ENCODE measurements at places on chromosomes 1 and 21.
A peak's percentile ranks its signal among the peaks of the same experiment; 100 is the strongest.

DNA sequence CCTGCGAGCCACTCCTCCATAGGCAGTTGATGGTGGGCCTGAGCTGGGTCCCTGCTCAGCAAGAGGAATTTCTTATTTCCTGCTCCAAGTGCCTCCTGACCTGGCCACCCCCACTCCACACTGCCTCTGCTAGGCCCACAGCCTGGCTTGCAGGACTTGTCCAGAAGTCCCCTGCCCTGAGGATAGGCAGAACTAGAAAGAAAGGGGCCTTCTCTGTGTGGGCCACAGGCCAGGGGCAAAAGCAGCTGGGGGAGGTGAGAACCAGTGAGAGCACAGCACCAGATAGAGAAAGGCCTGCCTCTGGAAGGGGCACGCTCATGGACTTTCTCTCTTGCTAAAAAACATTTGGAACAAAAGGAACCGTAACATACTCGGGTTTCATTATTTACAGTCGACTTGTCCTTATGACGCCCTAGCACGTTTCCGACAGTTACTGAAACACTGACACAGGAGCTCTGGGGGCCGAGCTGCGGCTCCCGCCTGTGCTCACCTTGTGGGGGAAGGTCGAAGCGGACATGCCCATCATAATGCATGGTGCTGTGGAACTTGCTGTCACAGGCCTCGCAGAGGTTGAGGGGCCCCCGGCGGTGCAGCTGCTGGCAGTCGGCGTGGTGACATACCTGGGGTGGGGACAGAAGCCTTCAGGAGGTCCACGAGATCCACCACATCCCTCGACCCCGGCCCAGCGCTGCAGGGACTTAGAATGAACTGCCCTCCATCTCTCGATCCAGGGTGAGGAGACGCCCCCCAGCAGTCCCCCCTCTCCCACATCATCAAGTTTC, 11.3 kb upstream of the TNFRSF25 start:
- DNase-seq, result no peak

- peak; percentile 68 for DNase-seq
Measured at GRCh38 chr1:67748630-67749029, 63.6 kb downstream of the GADD45A start.

DNA sequence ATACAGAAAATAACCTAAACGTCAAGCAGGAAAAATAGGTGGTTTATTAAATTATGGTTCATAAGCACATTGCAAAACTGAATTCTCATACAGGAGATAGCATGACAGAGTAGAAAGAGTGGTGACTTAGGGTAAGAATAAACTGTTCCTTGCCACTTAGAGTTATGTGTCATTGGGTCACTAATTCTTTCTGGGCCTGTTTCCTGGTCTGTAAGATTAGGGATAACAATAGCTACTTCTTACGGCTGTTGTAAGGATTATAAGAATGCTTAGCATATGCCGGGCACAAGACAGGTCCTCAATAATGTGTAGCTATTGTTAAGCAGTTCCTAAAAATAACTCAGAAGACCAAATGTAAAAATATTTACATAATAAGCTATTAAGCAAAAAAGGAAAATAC, 24.2 kb downstream of the SNRNP40 start:
- DNase-seq, result no peak

- DNase-seq, result peak; percentile 66
Measured at GRCh38 chr21:29708401-29708800, 231.4 kb downstream of the GRIK1 start.

DNA sequence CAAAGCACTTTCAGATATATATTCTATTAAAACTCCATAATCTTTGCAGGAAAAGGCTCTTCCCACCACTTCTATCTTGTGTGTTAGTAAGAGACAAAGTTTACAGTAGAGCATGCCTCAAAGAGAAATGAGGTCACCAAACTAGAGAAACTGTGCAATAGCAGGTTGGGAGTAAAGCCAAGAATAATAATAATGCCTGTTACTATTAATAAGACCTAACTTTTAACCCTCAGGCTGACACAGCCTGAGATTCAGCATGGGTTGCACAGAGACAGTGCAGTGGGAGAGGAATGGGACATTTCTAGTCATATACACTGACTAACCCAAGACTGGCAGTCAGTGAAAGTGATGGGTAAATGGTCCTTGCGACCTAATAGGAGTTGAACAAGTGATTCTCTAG, 320.2 kb upstream of the NFIA start:
- peak; percentile 70 for DNase-seq

- no peak for DNase-seq
Measured at GRCh38 chr21:16976193-16976592, 536.6 kb upstream of the CXADR start.

DNA sequence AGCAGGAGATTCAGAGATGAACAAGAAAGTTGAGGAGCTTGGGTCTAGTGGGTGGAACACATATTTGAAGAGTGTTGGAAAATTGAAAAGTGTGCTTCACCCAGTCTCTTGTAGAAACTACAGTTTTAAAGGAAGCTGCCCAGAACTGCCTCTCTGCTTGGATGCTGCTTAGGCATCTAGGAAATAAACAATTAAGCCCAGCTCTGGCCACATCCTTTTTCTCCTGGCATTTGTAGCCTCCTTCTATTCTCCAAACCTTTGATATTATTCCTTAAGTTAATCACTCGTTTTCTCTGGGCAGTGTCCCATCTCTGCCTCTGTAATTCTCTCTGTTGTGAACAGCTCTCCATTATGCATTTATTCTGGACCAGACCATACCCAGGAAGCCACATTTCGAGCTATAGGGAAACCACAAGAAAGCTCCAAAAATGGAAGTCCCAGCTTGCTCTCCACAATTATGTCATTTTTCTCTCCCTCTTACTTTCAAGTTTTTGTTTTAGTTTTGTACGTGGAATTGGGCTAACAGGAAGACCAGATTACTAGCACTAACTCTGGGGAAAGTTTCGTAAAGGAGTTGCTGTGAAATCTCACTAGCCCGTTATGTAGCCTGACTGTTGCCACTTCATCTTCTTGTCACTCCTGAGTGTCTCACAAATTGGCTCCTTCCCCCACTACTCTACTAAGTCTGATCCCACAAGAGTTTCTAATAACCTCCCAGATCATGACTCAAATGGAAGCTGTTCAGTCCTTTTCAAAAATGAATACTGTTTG, 102.2 kb downstream of the NTMT2 start:
- no peak for DNase-seq
